Non-pigmented ciliary epithelial cell (primary cell): ENCODE measurements at places on chromosomes 1 and 21.
A peak's percentile ranks its signal among the peaks of the same experiment; 100 is the strongest.

- no peak for DNase-seq
Measured at GRCh38 chr1:12163210-12163609, 3.6 kb upstream of the TNFRSF1B start.

DNA sequence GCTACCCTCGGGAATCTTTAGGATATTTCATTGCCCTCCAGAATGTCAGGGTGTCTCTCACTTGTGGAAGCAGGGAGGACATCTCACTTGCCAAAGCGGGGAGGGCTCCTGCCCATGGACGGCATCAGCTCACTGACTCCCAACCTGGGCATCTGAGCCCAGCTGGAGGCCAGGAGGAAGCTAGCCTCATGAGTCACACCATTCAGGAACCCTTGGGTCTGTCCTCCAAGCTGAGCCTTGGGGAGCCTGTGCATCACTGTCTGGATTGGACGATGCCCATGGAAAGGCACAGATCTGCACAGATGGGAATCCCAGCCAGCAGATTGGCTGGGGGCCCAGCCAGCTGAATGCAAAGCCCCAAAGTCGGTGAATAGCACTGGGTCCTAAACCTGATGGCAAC is 25.2 kb downstream of the WNT3A start:
- DNase-seq, result no peak

DNA sequence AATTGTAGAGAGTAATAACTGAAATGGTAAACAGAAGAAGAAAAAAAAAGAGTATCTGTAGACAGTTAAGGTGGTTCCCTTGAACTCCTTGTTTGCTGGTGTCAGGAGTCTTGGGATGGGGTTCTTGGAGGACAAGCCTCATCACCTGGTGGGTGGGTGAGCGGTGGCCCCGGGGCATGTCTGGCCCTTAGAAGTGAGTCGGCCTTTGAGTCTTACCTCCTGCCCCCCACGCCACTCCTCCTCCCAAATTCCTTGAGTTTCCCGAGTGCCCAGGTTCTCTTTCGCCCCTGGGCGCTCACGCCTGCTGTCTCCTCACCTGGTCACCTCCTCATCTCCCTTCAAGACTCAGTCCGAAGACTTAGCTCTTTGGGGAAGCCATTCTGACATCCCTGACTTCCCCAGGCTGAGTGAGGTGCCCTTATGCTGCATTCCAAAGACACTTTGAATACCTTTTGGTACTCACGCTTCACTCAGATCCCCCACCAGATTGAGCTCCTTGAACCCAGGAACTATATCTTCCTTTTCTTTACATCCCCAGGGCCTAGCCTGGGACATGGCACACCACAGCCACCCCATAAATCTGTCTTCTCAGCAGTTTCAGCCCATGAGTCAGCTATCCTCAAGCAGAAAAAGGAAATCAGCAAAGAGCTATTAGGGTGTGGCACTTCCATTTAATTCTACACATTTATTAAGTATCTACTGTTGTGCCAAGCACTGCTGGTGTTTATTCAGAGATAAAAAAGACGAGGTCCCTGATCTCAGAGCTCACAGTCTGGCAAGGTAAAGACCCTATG is 13.5 kb upstream of the IKBKE start:
- no peak for DNase-seq

DNA sequence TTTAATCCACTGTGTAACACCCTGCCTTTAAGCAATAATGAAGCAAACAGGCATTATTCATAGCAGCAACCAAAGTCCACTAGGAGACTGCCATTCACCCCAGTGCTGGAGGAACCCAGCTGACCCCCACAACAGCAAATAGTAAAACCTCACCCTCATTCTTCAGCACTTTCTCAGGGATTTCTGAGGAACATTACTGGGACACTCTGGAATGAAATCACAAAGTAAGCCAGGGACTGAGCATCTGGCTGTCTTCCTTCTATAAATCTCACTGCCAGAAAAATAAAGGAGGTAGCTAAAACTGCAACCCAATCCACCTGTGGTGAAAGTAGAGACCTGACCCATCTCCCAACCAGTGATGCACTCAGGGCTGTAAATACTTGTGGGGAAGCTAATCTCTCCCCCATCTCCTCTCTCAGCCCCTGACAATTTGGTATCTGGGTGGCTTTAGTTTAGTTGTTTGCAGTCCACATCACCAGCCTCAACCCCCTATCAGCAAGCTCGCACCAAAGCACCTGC is 47.1 kb downstream of the COL6A1 start:
- no peak for DNase-seq

DNA sequence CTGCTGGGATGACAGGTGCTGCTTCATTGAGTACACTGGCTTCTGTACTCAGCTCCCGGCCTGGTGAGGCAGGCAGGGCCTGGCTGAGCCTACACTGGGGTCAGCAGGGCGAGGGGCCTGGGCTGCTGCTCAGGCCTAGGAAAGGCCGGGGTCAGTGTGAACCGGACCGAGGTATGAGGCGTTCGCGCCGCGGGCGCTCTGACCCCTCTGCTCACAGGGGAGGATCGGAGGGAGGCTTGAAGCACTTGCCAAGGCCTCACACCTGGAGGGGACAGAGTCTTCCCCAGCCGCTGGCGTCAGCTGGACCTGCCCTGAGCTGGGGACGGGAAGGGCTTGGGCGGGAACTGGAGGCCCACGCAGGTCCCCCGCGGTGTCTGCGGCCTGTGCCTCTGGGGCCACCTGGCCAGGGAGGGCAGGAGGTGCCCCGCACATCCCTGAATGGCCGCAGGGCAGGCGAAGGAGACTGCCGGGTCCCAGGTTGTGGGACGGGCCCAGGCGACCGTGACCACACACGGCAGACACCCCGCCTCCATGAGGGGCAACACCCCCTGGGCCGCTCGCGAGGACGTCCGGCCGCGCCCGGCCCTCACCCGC is 466 bp downstream of the PEX10 start:
- no peak for DNase-seq

- no peak for DNase-seq
Measured at GRCh38 chr1:45762291-45762690, 11.8 kb upstream of the IPP start.

DNA sequence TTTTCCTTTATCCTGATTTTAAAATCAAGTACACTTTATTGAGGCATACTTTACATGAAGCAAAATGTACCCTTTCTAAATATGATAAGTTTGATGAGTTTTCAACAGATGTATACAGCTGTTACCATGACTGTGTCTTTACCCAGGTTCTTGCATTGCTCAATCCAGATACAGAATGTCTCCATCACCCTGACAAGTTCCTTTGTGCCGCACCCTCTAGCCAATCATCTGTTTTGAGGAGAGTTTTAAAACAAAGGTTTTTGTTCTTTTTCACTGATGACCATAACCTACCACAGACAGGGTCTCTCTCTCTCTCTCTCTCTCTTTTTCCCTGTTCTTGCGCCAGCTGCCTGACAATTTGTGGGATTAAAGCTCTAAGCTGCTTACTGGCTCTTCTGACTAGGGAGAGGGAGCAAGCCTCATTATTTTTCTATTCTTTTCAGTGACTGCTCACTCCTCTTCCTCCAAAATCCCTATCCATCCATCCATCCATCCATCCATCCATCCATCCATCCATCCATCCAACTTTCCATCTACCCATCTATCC is 1.2 kb upstream of the KCNE1 start:
- no peak for DNase-seq

- DNase-seq, result no peak
Measured at GRCh38 chr21:34105947-34106541, 32.7 kb downstream of the MRPS6 start.

DNA sequence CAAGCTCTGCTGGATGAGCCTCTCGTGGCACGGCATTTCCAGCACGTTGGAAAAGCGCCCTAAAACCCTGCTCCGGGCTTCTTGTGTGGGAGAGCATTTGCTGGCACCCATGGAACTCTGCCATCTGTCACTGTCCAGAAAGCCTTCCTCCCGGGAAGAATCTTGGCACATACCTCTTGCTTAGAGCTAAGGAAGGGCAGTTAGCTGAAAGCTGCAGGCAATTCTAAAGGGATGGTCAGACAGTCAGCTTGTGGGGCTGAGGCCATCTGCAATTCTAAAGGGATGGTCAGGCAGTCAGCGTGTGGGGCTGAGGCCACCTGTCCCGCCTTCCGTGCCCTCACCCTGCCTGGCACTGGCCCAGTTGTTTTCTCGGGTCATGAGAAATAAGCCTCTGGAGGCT is 139.0 kb upstream of the TMEM51 start:
- DNase-seq, result no peak

- DNase-seq, result no peak
Measured at GRCh38 chr1:3551290-3551678, 60.0 kb downstream of the MEGF6 start.

GRCh38 chr1:178733972-178734371 is 8.9 kb downstream of the RALGPS2 start:
- DNase-seq, result no peak

- no peak for DNase-seq
Measured at GRCh38 chr1:7171168-7171567, 385.9 kb downstream of the CAMTA1 start.

DNA sequence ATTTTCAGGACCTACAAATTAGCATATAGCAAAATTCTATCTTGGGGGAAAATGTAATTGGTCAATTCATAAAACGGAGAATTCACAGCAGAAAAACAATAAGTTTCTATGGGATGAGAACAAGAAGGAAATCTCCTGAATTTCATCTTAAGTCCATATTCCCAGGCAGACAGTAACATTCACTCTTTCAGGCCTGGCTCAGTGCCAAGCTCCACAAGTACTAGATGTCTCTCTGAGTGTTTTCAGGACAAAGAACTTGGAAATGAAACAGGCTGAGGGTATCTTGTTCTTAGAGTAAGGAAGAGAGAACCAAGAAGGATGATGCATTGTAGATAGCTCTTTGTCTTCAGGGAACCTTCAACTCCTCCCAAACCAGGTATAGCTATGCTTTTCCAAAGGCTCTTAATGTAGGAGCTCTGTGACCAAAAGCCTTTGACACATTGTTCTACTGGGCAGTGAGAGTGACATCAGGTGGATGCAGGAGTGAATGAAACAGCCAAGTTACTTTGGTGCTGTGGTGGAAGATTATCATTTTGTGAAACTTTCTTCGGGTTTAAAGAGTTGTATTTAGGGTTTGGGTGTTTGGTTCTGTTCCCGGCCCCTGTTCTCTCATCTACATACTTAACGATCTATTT is 298.3 kb downstream of the GPATCH2 start:
- no peak for DNase-seq

DNA sequence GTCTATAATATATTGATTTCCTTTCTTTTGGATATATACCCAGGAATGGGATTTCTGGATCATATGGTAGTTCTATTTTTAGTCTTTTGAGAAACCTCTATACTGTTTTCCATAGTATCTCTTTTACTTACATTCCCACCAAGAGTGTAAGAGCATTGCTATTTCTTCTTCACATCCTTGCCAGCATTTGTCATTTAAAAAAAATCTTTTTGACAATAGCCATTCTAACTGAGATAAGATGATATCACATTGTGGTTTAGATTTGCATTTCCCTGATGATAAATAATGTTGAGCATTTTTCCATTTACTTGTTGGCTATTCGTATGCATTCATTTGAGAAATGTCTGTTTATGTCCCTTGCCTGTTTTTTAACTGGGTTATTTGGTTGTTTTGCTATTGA is 467.4 kb downstream of the COL11A1 start:
- DNase-seq, result no peak

- DNase-seq, result no peak
Measured at GRCh38 chr1:243942196-243943150, 92.4 kb upstream of the AKT3 start.

GRCh38 chr1:236144033-236144432 is 1.7 kb downstream of the GPR137B start:
- DNase-seq, result no peak

DNA sequence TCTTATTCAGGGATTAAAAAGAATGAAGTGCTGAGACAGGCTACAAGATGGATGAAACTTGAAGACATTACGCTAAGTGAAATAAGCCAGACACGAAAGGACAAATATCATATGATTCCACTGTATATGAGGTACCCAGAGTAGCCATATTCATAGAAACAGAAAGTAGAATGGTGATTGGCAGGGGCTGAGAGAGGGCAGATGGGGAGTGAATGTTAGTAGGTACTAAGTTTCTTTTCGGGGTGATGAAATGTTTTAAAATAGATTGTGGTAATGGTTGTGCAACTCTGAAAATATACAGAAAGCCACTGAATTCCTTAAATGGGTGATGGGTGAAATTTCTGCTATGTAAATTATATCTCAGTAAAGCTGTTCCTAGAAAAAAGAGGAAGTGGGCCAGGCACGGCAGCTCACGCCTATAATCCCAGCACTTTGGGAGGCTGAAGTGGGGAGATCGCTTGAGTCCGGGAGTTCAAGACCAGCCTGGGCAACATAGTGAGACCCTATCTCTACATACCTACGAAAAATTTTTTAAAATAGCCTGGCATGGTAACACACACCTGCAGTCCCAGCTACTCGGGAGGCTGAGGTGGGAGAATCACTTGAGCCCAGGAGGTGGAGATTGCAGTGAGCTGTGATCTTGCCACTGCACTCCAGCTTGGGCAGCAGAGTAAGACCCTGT is 15.9 kb downstream of the SLC27A3 start:
- peak; percentile 69 for DNase-seq

GRCh38 chr1:227270554-227270953 is 47.7 kb downstream of the CDC42BPA start:
- DNase-seq, result no peak

- no peak for DNase-seq
Measured at GRCh38 chr1:156420205-156421061, 51.4 kb downstream of the RHBG start.

GRCh38 chr1:153922076-153922971 is 448 bp downstream of the GATAD2B start:
- no peak for DNase-seq

- DNase-seq, result no peak
Measured at GRCh38 chr1:12496154-12496961, 121.7 kb downstream of the DHRS3 start.

DNA sequence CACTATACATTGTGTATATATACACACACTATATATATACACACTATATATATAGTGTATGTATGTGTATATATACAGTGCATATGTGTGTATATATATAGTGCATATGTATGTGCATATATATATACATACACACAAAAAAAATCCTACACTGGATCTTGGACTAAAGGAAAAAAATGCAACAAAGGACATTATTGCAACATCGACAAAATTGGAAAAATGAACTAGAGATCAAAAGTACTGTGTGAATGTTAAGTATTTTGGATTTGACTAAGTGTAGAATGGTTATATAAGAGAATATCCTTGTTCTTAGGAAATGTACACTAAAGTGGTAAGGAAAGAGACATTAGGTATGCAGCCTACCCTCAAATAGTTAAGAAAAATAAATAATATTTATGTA is 36.5 kb downstream of the SMYD3 start:
- no peak for DNase-seq

DNA sequence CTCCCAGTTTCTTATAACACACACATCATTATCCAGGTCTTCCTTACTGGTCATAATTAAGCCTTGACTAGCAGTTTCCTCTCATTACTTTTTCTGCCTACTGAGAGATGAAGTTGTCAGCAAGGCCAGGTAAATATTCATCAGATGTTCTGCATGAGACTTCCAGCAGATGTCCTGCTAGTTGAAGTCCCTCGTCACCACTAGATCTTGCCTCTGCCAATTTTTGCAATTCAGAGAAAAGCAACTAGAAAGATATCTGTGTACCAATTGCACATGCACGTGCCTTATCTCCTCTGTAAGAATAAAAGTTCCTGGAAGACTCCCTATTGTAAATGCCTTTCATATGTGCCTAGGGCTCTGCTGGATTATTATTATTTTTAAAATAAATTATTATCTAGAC is 18.3 kb downstream of the ACKR1 start:
- no peak for DNase-seq
